ENCODE measurements at places on chromosomes 3 and 15.
A peak's percentile ranks its signal among the peaks of the same experiment; 100 is the strongest.

GRCh38 chr3:51686512-51687215, 15.6 kb downstream of the TEX264 start:
- DNase-seq = peak; percentile 55

DNA sequence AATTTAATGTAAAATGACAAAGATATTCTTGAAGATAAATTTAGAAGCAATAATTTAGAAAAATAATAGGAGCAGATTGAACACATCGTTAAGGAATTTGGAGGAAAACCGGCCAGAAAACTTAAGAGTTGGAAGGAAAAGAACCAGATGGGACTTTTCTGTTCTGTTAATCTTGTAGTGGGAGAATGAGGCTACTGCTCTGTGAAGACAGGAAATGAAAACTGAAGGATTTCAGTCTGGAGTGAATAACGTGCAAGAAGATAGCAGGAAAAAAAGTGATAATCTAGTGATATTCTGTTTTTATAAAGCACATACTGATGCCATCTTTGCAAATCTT, 74.2 kb downstream of the DPPA2 start:
- DNase-seq = no peak

DNA sequence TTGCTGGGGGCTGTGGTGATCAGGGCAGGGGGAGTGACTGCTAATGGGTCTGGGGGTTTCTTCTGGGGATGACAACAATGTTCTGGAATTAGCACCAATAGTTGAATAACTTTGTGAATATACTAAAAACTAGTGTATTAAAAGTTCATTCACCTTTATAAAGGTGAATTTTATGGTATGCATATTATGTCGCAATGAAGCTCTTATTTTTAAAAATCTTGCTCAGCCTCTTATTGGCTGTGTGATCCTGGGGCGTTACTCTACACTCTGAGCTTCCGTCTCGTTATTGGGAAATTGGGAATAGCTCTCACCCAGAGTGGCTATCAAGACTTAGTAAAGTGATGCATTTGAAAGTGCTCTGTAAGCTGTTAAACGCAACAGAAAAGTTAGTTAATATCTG, 105.3 kb downstream of the SEC22A start:
- DNase-seq = no peak

DNA sequence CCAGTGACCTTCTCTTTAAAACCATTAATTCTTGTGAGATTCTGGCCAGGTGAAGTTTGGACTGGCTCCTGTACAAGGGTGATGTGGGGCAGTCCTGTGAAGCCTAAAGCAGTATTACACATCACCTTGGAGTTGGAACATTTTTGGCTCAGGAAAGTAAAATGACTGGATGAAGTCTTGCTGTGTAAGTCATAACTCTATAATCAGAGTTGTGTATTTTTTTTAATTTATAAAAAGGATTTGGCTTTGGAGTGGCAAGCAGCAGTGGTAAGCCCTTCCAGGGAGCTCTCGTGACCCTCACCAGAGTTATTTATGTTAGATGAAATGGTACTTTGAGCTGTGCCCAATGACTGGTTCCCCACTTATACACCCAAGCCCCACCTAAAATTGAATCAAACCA, 331.2 kb upstream of the DCBLD2 start:
- DNase-seq = no peak

DNA sequence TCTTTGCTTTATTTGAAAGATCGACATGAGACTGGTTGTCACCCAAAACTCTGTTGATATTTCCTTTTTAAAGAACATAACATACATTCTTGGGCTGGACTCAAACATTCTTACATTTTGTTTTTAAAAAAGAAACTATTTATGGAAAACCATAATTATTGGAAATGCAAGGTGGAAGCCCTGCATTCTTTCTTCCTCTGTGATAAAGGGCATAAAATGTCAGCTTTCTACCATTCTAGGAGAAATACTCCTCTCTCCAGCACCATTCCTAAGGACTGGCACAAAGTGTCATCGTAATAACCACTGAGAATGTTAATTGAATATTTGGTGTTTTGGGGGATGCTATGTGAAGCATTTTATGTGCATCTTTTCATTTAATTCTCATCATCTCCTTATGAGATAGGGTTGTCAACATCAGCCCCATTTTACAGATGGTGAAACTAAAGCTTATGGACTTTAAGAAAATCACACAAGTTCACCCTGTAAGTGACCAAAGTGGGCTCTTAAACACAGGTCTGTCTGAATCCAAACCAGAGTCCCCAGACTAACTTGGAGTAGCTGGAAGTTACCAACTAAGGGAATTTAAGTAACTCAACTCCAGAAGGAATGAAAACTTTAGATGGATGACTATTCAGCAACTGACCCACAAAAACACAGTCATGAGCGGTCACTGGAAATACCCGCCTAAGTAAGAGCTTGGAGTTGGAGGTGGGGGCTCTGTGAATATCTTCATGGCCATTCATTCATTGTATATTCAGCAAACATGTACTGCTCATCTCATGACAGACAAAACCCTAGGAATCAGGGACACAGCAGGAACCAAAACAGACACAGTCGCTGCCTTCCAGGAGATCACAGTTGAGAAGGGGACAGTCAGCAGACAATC, 45.9 kb upstream of the LMCD1 start:
- DNase-seq = no peak

DNA sequence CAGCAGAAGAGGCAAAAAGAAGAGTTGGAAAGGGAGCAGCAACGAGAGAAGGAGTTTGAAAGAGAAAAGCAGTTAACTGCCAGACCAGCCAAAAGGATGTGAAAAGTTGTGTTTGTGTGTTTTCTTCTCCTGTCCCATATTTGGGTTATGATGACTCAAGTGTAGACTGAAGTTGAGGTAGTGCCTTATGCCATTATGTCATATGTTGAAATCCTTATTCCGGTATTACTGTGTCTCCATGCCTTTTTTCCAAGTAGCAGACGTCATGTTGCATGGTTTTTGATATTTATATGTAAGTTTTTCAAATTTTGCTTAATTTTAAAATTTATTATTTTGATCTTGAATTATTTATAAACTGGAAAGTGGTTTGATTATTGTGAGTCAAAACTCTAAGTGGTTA, 19.2 kb downstream of the BLOC1S6 start:
- no peak for DNase-seq

GRCh38 chr3:173538410-173538809, 140.9 kb downstream of the NLGN1 start:
- DNase-seq = no peak

GRCh38 chr3:164864454-164864853, 213.8 kb downstream of the SI start:
- no peak for DNase-seq

- peak; percentile 44 for DNase-seq
Measured at GRCh38 chr15:68818066-68818768, 2.5 kb downstream of the ANP32A start.

DNA sequence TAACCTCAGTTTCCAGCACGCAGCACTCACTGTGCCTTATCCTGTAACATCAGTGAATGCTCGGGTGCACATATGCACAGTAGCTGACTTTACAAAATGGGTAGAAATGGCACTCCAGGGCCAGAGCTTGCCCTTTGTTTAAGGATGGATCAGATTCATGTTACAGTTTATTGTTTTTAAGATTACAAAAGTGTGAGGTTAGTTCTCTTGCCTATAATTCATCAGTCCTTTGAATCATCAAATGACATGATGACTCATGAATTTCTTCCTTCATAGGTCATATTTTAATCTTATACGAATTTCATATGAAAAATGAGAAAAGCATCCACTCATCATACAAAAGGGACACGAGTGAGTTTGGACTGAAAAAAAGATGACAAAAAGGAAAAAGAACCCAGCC, 545.3 kb downstream of the GBE1 start:
- no peak for DNase-seq

GRCh38 chr3:4496087-4496452, 2.9 kb downstream of the ITPR1 start:
- no peak for DNase-seq

- no peak for DNase-seq
Measured at GRCh38 chr3:46006238-46007032, 10.8 kb upstream of the FYCO1 start.

DNA sequence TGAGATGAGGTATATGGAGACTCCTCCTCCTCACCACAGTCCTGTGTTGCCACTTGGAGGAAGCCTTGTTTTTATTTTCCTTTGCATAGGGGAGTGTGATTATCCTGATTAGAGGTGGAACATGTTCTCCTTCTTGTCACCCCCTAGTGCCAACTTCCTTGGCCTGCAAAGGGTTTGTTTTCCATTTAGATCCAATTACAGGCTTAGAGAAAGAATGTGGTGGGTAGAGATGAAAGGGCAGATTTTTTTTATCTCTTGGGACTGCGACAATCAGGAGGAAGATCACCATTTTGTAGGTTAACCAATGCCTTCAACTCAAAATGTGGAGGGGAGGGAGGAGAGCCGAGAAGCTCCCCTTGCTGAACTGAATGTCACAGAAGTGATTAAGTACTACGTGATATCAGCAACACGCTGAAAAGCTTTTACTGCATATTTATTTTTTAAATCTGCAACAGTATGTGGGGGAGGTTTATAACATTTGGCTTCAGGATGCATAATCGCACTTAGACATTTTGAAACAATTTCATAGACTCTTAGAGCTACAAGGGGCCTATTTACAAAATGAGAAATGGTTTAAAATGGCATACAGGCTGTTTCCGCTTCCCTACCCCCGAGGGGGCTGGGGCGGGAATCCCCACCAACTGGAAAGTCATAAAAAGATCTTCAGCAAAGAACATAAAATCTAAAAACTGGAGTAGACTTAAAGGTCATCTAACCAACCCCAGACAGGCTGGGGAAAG, 2.4 kb downstream of the LMCD1 start:
- DNase-seq = no peak

DNA sequence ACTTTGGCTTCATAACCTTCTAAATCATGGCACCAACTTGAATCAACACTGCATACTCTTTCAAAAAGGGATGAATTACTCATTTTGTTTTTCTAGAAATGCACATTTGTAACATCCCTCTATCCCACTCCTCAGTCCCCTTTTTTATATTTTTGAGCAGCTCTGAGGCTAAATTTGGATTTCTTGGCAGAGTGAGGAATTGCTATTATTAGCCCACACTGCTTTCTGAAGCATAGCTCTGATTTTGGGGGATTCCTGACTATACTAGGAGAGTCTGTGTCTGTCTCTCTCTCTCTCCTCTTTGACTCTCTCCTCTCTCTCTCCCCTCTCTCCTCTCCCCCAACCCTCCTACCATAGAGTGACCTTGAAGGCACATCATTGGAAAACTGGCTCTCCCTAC, 76.6 kb downstream of the RBPMS2 start:
- no peak for DNase-seq

DNA sequence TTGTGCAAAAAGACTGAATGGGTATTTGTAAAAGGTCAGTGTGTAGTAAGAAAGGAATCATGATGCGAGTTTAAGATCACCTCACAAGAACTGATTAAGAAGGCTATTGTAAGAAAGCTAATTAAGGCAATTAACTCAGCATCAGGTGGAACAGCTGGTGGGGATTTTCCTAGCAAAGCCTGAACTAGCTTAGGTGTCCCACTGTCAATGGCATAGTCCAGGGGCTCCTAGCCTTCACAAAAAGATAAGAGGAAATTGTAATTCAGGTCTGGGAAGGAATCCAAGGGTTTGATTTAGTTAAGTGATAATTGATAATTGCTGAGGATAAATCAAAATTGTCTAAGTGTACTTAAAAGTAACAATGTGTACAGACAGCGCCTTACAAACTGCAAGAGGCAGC, 901.6 kb downstream of the TUSC7 start:
- no peak for DNase-seq

DNA sequence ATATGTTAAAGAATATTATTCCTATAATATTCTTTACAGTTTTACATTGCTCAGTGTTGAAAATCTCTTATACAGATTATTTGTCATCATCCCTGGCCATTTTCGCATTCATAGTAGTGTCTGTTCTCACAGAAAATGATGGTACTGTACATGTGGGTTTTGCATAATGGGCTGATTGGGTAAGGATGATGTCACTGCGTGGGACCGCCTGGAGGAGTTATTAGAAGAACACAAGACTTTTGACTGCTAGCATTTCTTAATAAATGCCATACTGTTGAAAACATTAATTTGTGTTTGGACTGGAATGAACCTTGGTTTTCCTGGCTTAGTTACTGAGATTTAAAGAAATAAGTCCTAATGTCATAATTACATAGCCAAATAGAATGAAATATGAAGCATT, 20.3 kb downstream of the LRCH3 start:
- DNase-seq = no peak

DNA sequence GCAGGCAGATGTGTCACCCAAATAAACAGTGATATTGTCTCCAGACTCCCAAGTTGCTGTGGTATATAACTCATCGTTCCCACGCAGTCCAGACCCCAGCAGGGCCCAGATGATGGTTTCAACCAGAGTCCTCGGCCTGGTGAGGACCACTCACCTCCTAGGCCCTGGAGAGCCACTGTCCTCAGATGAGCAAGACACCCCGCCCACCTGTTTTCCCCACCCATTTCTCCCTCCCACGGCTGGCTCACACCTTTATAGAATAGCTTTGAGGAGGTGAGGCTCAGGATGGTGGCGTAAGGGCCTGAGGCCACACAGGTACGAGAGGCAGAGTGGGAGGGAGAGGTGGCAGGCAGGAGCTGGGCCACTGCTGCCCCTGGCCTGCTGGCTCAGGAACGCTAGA, 7.5 kb downstream of the MESP1 start:
- no peak for DNase-seq

DNA sequence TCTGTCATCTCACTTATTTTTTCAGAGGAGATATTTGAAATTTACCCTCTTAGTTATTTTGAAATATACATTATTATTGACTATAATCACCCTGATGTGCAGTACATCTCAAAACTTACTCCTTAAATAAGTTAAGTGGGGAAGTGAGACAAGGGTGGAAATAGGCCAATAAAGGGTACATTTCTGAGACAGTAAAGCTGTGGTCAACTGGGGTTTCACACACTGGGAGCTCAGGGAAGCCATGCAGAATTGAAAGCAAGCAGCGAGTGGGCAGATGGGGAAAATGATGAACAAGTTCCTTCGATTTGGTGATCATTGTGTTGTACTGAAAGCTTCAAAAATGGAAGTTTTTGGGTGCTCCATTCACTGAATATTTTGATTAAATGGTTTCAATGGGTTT, 21.6 kb upstream of the MOBP start:
- DNase-seq = no peak

- DNase-seq = no peak
Measured at GRCh38 chr3:20811631-20812030, 625.6 kb upstream of the SGO1 start.

DNA sequence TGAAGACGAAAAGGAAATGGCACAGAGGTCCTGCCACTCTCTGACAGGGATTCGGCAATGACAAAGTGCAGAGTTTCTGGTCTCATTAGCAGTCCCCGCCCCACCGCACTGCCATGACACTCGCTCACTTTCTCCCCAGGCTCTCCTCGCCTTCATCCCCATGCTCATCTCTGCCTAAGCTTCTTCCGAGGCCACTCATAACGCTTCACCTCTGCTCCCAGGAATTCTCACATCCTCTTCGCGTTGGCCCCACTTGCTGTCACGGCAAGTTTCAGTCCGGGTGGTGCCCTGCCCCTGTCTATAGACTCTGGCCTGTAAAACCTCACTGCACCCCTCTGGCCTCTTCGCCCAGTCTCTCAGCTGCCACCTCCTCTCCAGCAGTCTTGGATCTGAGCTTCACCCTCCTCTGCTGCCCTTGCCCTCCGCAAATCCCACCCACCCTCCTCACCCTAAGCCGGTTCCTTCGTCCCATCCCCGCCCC, 654 bp downstream of the RUBCN start:
- peak; percentile 18 for DNase-seq

- DNase-seq = no peak
Measured at GRCh38 chr3:177174607-177175170, 22.6 kb downstream of the TBL1XR1 start.
